ENCODE measurements at places on chromosomes 5 and 9.

GRCh38 chr5:148666353-148666752 is 12.0 kb upstream of the HTR4 start:
- DNase-seq = no peak

DNA sequence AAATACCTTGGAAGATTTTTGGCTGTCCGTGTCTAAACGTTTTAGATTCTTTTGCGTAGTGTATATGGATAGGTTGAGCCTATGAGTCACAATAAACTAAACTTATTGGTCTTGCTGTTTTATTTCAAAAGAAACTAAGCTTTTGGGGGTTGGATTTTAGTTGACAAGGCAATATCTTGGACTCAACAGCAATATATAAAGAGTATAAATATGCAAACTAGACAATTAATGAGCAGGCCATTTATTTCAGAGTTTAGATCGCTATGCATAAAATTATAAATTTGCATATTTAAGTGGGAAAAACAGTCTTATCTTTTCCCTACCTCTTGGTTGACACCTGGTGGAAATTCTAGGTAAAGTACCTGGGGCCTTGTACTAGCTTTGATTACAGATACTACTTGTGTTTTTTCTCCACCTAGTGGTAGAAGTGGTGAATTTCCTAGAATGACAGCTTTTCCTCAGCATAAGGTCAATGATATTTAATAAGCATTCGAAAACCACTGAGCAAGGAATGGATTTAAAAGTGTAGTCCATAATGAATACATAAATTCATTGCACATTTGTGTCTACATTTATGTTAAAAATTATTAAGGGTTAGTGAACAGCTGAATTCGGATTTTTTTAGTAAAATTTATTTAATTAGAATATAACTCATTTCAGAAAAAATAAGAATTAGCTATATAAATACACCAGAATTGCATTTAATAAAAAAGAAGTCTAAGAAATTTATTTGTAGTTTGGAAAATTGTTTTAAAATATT is 1.7 kb upstream of the ARRDC3 start:
- peak; percentile 76 for DNase-seq

GRCh38 chr9:4097515-4097914 is 202.4 kb downstream of the GLIS3 start:
- no peak for DNase-seq

DNA sequence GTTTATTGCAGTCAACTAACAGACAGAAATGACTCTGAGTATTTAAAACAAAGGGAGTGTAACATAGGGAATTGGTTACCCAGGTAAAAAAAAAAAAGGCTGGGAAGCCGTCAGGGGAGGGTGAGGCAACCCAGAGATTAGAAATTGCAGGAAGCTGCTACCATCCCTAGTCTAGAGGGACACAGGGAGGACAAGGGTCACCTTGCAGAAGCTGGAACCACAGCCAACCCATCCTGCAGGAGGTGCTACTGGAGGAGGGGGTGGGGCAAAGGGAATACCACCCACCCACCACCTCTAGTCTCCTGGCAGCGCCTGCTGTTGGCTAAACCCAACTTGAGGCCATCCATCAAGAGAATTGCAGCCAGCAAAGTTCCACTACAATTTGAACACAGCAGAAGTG is 6.5 kb downstream of the CAST start:
- DNase-seq = no peak

GRCh38 chr5:131109540-131110255 is 55.4 kb downstream of the HINT1 start:
- peak; percentile 10 for DNase-seq

GRCh38 chr9:81687521-81688261 is 1.7 kb downstream of the TLE1 start:
- DNase-seq = no peak

DNA sequence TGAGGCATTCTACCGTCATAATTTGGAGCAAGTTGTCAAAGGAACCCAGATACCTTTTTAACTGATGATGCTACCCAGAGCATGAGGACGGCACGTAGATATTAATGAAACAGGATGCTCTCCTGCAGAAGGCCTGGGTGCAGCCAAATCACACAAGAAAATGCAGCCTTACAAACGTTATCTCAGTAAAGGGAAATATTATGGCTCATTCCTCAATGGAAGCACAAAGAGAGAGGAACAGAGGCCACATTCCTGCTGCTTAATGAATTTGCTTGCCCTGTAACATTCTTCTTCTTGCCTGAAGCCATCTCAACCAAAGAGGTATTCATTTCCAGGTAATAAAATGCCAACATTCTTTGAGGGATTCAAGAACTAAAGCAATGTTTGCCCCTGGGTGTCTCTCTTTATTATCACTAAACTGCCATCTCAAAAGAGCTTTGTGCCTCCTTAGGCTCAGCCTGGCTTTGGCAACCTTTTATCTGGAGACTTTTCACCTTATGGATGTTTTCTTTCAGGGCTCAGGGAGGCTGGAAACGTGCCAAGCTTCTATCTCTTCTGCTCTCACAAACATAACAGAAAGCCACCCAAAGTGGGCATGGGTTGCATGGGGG is 92.9 kb downstream of the TNC start:
- no peak for DNase-seq
